T-cell (primary cell): ENCODE measurements at places on chromosomes 4 and X. TPM values are rescaled to one million over a fixed set of nuclear protein-coding genes. Genes with fewer than 3 reads are reported as not detected.

The CABS1 gene
- total RNA-seq, result not detected

The TBC1D8B gene
- 1.1 TPM for total RNA-seq

The PRKG2 gene
- total RNA-seq, result 0.54 TPM

The PCDH19 gene
- not detected for total RNA-seq

The STAG2 gene
- 94.1 TPM for total RNA-seq

The MAGEB6 gene
- total RNA-seq, result not detected

The HELT gene
- total RNA-seq, result not detected
